ENCODE measurements at places on chromosomes 2 and 18.

DNA sequence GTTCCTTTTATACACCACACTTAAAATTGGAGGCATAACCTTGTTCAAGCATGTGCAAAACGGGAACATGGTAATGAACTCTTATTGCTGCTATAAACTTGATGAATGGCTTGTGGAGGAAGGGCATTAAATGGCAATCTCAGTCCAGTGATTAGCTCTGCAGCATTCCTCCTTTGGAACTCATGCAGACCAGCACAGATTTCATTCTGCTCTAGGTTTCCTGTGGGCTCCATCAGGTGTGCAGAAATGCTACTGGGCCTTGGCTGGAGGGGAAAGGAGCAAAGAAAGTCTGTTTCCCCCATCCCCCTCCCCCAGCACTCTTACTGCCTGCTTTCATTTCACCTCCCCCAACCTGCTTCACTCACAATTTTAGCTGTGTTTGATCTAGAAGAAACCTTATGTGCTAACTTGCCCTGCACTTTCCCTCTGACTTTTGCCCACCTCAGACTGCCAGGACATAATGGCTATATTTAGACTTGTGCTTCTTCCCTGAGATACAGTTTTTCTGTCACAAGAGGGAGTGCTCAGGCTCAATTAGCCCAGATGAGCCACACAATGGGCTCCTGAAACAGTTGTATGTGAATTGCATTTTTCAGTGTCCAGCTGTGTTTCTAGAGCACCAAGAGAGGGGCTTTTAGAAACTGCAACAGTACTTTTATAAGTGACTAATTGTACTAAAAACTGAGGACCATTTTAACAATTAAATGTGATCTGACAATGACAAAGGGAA lies 109.8 kb downstream of the FSHR start:
- no peak for ATAC-seq

DNA sequence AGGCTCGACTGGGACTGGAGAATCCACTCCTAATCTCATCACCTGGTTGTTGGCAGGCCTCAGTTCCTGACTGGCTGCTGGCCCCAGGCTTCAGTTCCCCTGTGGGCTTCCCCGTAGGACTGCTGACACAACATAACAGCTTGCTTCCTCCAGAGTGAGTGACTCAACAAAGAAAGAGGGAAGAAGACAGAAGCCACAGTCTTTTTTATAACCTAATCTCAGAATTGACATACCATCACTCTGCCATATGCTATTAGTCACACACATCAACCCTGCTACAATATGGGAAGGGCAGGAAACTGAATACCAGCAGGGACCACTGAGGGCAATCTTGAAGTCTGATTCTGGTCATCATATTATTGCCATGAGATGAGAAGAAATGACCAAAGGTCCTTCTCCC lies 76.8 kb upstream of the SLC14A2 start:
- ATAC-seq = no peak

- ATAC-seq = no peak
These were observed 1144.6 kb upstream of the CDH2 start for GRCh38 chr18:29321561-29321960.

DNA sequence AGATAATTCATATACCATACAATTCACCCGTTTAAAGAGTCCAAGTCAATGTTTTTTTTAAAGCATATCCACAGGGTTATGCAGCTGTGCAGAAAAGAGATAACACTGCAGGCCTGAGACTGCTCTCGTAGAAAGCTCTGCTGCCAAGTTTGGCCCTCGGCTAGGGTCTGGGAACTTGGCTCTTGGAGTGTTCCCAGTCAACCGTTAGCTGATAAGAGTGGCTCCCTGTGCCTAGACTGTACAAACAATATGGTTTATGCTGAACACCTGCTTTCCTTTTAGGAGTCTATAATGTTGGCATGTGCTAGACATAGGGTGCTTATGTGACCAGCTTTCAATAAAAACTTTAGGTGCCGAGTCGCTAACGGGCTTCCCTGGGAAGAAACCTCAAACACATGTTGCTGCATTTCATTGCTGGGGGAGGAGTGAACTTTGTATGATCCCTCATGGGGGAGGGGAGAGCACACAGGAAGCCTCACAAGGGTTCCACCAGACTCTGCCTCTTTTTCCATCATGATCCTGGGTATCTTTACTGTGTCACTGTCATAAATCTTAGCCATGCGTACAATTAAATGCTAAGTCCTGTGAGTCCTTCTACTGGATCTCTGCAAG lies 34.7 kb downstream of the RFX8 start:
- ATAC-seq = no peak

DNA sequence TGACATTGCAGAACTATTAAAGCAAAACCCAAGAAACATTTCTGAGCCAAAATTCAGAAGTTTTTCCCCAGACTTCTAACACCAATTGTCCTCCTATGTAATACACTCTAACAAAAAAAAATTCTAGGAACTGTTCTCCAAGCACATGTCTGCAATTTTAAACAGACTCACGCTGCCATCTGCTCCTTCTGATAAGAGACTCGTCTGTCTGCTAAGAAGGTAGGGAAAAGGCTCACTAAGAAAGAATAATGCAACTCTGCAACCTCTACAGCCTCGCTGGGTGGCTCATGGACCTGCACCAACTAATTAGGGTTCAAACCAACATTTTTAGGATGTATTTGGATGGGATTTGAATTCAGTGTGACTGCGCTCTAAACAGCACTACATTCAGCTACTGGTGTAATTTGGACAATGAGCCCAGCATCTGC lies 366.5 kb downstream of the DSC3 start:
- no peak for ATAC-seq

- ATAC-seq = no peak
These were observed 107.6 kb downstream of the DOCK10 start for GRCh38 chr2:224934526-224935188.

DNA sequence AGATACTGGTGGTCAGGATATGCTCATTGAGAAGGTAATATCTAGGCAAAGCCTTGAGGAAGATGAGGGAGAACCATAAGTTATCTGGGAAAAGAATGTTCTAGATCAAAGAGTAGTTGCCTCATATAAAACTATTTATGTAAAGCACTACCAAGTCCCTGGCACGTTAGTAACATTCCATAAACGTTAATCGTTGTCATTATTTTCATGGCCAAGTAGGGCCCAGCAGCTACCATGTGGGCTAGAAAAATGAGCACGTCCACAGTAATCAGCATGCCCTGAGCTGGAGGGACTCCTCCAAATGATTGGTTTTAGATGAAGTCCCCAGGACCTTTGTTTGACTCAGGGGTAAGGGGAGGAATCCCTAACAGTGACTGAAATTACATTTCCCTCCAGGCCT lies 32.7 kb upstream of the AFTPH start:
- no peak for ATAC-seq

DNA sequence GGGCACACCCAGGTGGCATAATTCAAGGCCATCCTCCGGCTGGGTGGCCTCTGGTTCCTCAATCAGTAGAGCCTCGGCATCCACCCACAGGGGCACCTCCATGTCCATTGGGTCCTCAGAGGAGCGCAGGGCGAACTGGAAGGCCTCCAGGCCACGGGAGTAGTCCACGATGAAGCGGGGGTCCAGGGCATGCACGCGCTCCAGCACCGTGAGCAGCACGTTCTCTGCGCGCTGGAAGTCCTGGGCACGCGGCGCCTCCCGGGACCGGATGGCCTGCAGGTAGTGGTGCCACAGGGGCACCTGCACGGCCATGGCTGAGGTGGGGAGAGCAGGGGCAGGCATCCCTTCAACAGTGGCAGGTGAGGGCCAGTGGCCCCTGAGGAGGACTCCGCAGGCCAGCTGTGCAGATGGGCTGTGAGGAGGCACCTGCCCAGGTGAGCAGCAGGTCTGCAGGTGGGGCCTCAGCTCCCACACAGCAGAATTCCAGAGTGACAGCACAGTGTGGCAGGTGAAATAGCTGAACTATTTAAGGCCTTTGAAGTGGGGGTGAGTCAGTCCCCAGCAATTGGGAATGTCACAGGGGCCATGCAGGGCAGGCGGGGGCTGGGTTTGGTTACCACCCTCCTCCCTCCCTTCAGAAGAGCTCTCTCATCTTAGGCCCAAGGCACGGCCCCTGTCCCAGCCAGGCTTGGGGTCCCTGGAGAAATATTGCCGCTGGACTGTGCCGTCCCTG lies at the start of gene MAB21L4:
MAB21L4 (minus strand) TSS at position 501 of the 733 bp plus-strand sequence; CDS start at position 342, 159 bp downstream.
- ATAC-seq = no peak

GRCh38 chr18:34817636-34818035 lies 107.5 kb downstream of the DTNA start:
- ATAC-seq = no peak

GRCh38 chr2:165122521-165122920 lies 81.3 kb downstream of the SCN3A start:
- no peak for ATAC-seq

- ATAC-seq = no peak
These were observed 37.9 kb downstream of the B4GALT6 start for GRCh38 chr18:31646332-31647126.

DNA sequence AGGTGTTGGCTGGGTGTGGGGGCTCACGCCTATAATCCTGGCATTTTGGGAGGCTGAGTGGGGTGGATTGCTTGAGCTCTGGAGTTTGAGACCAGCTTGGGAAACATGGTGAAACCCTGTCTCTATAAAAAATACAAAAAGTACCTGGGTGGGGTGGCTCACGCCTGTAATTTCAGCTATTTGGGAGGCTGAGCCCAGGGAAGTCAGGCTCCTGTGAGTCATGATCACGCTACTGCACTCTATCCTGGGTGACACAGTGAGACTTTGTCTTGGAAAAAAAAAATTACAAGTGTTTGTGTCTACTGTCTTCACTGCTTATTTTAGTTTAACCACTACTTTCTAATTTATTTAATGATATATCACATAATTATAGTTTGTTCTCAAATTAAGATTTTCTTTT lies 62.7 kb upstream of the DOCK10 start:
- no peak for ATAC-seq

- no peak for ATAC-seq
These were observed 93.2 kb upstream of the XPO1 start for GRCh38 chr2:61631321-61631720.

DNA sequence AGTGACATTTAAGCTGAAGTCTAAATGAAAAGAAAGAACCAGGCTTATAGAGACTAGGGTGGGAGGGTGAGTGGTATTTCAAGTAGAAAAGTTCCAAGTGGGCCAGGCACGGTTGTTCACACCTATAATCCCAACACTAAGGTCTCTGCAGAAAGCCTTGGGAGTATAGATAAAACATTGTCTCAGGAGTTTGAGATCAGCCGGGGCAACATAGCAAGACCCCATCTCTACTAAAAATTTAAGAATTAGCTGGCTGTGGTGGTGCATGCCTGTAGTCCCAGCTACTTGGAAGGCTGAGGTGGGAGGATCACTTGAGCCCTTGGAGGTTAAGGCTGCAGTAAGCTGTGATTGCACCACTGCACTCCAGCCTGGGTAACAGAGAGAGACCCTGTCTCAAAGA lies 143.4 kb upstream of the PKDCC start:
- ATAC-seq = no peak

- no peak for ATAC-seq
These were observed 246.0 kb downstream of the PARD3B start for GRCh38 chr2:204791230-204791629.

DNA sequence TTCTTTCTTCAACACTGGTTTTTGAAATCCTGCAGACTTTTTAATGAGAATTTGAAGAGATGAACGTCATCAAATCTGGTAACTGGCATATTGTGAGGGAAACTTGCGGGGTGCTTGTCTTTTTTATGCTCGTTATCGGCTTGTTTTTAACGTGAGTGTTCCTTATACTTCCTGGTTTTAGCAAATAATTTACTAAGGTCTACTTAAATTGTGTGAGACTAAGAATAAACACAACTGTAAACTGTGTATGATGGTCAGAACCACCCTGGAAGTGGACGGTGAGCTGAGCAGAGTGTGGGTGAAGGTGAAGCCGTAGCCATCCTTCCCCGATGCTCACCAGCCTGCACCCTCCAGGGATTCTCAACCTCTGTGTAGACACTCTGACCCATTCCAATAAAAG lies 82.3 kb upstream of the CDC42EP3 start:
- ATAC-seq = no peak

GRCh38 chr2:150994076-150994475 lies 267.6 kb downstream of the RBM43 start:
- ATAC-seq = no peak

- ATAC-seq = peak; percentile 84
These were observed 20.7 kb upstream of the DNAH6 start for GRCh38 chr2:84495539-84496146.

- no peak for ATAC-seq
These were observed 89.0 kb downstream of the TMEM247 start for GRCh38 chr2:46568212-46569009.

DNA sequence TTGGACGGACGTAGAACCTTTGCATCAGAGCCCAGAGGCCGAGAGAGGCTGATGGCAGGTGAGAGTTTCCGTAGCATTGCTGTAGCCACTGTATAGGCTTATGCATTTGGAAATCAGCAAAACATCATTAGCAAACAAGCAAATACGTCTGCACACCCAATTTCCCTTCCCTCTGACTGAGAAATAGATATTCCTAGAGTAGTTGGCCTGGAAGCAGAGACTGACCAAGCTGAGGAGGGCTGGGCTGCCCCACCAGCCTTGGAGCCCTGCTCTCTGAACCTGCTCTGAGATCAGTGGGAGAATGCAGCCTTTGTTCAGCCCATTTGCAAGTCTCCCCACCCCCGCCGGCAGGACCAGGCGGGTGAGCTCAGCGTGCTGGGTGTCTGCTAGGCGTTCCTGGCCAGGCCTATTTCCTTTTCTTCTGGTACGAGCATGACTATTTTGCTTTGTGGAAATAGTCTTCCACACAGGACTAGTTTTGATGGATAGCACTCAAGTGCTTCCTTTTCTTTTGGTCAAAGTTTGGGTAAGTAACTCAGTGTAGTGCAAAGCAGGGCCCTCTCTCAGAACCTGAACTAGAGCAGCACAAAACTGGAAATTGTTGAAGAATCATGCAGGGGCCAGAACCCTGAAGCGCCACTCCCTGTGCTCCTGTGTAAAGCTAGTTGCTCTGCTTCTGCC lies 21.9 kb upstream of the RNF149 start:
- peak; percentile 30 for ATAC-seq

- no peak for ATAC-seq
These were observed 69.2 kb downstream of the NPPC start for GRCh38 chr2:231856959-231857358.

DNA sequence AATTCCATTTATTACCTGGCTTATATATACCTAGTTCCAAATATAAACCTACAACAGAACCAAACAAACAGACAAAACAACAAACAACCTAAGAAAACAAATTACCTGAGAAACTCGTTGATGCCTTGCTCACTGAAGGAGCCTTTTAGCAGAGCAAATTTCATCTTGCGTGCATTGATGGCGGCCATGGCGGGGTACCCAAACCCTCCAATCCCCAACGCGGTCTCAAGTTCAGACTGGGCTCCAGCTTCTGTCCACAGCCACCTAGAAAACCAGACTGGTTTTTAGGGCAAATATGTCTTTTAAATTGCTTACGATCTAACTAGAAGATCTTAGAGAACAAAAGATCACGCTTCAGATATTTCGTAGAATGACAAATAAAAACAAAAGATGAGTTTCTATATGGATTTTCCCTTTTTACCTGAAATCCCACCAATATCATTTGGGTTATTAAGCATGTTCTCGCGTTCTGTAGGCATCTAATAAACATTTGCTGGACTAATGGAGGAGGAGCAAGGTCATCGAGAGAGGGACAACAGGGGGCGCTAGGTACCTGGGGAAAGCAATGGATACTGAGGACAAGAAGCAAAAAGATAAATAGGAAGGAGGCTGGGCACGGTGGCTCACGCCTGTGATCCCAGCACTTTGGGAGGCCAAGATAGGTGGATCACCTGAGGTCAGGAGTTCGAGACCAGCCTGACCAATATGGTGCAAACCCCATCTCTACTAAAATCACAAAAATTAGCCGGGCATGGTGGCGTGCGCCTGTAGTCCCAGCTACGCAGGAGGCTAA lies 25.2 kb downstream of the PDIA6 start:
- no peak for ATAC-seq

- ATAC-seq = no peak
These were observed 33.5 kb upstream of the GNAL start for GRCh38 chr18:11655606-11655932.

- ATAC-seq = no peak
These were observed 87.0 kb downstream of the ST6GAL2 start for GRCh38 chr2:106798826-106799552.

All from activated CD4-positive, CD25-positive, alpha-beta regulatory T cell treated with anti-CD3 and anti-CD28 coated beads, Interleukin-2, amount 50 U/mL, for 24 hours (primary cell).